ENCODE measurements at places on chromosomes 7 and 10.

DNA sequence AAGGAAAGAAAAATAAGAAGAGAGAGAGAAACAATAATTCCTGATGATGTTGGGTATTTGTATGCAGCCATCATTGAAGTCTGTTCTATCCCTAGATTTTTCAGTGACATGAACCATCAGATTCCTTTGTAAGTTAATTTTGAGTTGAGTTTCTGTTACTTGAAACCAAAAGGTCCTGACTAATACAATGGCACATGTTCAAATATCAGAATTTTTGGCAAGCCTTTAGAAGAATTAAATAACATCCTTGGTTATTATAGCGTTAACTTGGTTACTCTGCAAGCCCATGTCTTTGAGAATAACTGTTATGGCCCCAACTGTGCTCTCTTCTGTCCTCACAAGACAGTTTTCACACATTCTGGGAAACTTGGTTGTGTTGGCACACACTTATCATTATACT, 66.5 kb downstream of the SYPL1 start:
- no peak for DNase-seq

DNA sequence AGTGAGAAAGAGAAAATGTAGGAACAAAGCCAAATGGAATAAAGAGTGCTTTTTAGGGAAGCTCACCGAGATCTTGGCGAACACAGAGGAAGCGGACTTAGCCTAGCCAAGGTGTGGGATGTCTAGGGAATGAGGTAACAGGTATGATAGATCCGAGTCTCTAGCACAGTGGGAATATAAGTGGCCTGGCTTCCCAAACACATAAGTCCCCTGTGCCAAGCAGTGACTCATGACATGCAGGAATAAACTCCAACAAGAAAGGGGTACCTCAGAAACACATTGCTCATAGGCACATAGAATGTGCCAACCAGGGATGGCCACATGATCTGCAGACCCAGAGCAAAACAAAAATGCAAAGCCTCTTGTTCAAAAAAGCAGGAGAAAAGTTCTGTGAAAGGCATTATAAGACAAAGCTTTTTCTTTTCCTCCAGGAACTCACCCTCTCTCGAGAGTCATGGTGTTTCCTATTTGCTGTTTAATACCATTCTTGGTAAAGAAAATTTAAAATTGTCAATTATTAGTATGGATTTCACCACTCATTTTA, 542.5 kb downstream of the GATA3 start:
- DNase-seq, result no peak

GRCh38 chr10:43942096-43942850, 293.6 kb upstream of the ZNF32 start:
- DNase-seq, result no peak

GRCh38 chr10:69457771-69458237, 6.5 kb downstream of the TSPAN15 start:
- DNase-seq, result no peak

GRCh38 chr7:138257459-138258196, 181.4 kb downstream of the AKR1D1 start:
- DNase-seq, result peak; percentile 31

- no peak for DNase-seq
Observed at GRCh38 chr7:18250133-18250532, 222.5 kb upstream of the PRPS1L1 start.

DNA sequence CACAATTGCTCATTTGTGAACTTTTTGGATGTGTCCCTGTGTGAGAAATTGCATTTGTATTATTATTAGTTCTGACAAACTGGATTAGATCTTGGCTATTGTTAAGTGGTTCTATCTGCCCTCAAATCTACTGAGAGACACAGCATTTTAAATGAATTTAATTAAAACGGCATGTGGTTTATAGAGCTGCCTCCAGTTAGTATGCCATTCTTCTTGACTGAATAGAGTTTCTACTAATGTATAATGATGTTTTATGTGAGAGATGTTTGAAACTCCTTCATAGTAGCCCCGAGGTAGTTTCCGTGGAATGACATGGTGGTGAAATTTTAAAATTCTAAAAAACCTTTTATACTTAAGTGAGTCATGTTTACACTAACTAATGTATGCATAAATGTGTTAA, 110.9 kb downstream of the DYNC1I1 start:
- DNase-seq, result no peak
